ENCODE measurements at places on chromosomes 2 and 18.

GRCh38 chr18:1436199-1436598, 531.5 kb downstream of the ADCYAP1 start:
- DNase-seq, result no peak

DNA sequence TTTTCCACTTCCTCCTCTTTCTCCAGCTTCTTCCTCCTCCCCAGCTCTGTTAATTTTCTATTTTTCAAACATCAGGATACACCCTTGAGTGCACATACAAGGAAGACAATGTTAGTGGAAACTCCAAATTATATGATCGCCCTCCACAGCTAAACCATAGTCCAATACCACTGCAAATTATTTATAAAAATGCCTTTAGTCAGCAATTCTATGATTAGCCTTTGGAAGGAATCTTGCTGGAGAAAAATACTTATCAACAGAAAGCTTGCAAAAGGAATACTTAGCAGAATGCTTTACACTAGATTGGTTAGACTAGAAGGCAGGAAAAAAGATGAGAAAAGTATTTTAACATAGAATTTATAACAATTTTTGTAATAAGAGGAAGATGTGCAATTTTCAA, 178.9 kb downstream of the FAM124B start:
- no peak for DNase-seq

DNA sequence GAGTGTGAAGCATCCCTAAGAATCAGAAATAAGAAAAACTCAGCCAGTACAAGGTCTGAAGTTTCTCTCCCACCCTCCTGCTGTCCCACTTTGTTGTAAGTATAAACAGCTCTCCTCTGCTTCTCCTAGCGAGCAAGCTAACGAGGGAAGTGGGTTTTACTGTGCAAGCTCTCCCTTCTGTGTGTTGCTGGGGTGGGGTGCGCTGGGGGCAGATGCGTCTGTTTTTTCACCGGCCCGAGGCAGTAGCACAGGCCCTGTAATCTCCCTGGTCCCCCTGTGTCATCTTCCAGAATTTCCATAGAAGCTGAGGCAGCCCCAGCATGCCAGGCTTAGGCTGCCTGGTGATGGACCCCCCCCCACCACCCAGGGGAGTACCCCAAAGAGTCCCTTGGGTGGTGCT, 9.4 kb upstream of the CXCR4 start:
- no peak for DNase-seq

DNA sequence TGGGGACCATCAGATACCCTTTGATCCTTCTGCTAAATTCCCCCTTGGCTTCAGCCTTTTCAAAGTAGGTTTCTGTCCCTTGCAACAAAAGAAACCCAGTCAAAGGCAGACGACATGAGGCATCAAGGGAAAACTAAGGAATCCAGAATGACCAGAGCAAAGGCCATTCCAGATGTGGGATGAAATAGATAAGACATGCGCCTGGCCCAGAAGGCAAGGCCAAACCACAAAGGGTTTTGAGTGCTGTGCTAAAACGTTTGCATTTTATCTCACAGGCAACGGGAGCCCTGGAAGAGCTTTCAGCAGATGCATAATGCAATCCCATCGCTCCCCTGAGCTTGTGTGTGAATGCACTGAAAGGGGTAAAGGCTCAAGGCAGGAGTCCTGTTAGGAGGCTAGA, 17.7 kb downstream of the CXCR1 start:
- DNase-seq, result no peak

- no peak for DNase-seq
These were observed 79.1 kb downstream of the FAM168B start for GRCh38 chr2:131014141-131014540.

DNA sequence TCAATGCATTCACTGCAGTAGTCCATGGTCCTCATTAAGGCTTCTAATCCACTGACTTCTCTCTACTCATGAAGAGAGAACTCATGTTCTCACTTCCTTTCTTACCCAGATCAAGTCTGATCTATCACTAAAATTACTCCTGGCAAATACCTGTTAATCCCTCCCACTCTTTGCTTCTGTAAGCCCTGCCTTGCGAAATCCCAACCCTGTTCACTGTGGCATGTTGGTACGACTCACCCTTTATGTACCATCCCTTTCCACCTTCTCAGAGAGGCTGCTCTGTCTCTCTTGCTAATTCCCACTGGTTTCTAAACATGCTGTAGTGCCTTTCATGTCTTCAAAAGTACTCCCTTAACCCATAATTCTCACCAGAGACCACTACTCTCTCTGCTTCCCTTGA, 272.2 kb upstream of the ACVR2A start:
- DNase-seq, result no peak

- no peak for DNase-seq
These were observed 659 bp downstream of the CHMP1B start for GRCh38 chr18:11851806-11852337.
